ENCODE measurements at places on chromosomes 4 and X.

- no peak for DNase-seq
Measured at GRCh38 chrX:103730147-103730795, 19.6 kb downstream of the TMEM31 start.

DNA sequence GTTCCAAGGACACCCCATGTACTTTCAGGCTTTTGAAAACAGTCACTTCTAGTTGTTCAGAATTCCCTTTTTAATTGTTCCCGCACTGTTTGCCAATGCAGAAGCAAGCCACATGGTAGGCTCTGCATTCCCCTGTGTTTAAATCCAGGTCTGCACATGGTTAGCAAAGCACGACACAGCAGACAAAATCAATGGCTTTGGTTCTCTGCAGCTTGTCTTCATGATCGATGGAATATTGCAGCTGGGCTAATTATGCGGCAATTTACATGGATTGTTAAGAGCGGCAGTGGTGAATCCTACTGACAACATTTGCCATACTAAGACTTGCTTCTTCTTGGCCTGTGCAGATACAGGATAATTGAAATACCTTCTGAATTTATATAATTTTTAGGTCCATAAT, 20.6 kb upstream of the INPP4B start:
- no peak for DNase-seq

GRCh38 chr4:145307763-145308430, 127.5 kb upstream of the OTUD4 start:
- no peak for DNase-seq

GRCh38 chr4:169898095-169898494, 128.1 kb downstream of the MFAP3L start:
- no peak for DNase-seq

DNA sequence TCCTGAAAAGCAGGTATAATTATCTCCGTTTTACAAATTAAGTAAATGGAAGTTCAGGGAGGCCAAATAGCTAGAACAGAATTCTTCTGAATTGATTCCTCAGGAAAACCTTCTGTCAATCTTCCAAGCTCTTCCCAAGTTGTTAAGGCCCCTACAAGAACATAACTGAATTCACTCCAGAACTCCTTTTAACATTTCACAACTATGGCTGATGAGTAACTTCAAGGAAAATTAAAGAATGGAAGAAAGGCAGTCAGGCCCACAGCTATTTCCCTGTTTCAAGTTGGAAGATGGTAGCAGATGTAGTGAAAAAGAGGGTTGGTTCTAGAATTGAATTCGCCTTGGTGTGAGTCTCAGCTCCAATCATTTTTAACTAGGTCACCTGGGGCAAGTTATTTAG, 15.9 kb downstream of the SETD7 start:
- no peak for DNase-seq

GRCh38 chr4:87120411-87121162, 99.8 kb downstream of the KLHL8 start:
- peak; percentile 87 for DNase-seq

- no peak for DNase-seq
Measured at GRCh38 chrX:7614616-7615015, 228.4 kb upstream of the VCX start.

DNA sequence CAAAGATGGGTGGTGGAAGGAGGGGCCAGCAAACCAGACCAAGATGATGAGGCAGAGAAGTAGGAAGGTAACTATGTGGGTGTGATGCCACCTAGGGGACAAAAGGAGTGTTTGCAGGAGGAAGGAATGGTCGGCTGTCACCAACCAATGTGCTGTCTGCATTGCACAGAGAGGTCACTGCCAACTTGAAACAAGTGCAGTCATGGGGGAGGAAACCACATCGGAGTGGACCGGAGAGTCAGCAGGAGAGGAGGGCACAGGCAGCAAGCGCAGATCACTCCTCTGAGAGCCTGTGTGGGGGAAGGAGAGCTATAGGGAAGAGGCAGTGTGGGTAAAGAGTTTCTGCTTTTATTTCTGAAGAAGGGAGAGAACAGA, 38.5 kb upstream of the FGFBP2 start:
- peak; percentile 74 for DNase-seq

DNA sequence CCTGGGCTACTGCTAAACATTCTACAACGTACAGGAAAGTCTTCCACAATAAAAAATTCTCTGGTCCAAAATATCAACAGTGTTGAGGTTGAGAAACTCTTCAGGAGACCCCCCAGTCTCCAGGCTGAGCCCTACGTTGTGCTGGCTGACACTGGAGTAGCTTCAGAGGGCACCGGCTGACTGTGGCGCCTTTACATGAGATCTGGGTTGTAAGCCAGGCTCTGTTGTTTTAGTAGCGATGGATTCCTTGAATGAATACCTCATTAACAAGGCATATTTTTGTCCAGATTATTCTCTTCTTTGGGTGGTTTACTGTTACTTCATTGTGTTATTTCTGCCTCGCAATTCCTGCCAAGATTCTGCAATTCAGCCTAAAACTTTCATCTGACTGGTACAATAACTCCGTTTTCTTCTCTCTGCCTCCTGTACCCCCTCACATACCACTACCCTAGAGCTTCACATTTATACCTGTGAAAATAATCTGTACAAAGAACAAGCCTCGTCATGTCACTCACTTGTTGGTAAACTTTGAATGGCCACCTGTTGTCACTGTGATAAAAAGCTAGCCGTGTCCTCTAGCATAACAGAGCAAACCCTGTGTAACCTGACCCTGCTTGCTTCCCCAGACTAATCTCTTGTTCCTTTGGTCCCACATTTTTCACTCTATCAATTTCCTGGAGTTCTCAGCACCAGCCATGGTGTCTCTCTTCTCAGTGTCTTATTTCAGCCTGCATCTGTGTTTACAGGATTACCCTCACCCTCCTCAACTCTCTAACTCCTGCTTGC, 1476.1 kb upstream of the TENM3 start:
- DNase-seq, result no peak

DNA sequence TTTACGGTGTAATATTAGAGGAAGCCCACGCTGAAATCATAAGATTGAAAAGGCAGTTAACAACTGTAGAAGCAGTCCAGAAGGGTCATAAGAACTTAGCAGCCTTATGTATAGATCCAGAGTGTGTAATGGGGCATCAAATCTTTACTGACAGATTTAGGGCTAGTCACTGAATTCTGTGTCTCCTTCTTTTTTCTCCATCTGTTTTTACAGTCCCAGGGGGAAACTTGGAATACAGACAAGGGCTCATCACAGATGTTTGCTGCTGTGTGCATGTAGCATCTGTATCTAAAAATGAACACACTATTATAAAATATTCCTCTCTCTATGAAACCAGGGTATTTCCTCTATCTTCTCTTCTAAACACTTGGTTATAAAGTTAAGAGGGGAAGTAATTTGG, 43.9 kb downstream of the CYSLTR1 start:
- DNase-seq, result no peak

- DNase-seq, result no peak
Measured at GRCh38 chrX:80174925-80175574, 160.5 kb downstream of the TBX22 start.

GRCh38 chr4:85391071-85391470, 83.9 kb upstream of the ARHGAP24 start:
- DNase-seq, result no peak

DNA sequence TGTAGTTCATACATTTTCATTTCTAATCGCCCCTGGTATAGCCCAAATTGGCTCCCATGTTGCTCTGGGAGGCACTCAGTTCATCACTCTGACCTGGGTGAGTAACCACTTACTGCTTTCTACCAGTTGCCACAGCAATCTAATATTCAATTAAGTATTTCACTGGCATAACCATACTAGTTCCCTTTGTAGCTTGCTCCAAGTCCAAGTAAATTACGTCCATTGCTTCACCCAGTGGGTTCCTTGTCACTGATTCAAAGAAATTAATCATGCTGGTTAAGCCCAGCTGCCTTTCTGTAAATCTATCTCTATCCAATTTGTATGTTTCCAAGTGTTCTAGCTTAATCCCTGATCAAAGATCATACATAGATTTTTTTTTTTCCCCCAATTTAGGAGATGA, 92.0 kb upstream of the CBR4 start:
- peak; percentile 82 for DNase-seq

DNA sequence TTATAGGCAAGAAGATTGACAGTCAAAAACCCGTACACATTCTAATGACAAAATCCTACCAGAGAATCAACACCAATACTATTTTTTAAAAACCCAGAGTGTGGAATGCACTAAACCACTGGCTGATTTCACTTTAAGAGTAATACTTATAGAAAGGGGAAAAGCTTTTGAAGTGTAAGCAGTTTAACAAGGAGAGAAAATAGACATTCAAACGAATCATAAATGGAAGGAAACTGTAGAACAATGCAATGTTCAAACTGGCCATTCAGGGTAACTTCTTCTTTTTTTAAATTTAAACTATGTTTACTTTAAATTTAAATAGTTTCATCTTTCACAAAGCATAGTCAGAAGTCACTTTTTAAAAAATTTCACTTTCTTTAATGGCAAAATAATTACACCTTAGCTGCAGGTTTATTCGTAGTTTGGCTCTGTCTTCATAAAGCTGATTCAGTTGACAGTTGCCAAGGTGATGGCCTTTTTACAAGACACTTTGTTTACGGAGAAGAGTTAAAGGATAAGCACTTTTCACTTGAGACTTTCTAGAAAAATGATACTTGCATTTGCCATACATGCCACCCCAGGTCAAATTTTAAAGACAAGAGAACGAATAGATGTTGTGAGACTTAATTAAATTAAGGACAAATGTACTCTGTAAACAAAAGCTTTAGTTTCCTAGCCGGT, 82.4 kb upstream of the KLF3 start:
- DNase-seq, result no peak

GRCh38 chr4:108203377-108203776, 34.6 kb upstream of the LEF1 start:
- no peak for DNase-seq

- DNase-seq, result no peak
Measured at GRCh38 chr4:139658185-139658584, 7.4 kb upstream of the MGST2 start.

GRCh38 chr4:16864199-16864598, 34.2 kb downstream of the LDB2 start:
- no peak for DNase-seq

- peak; percentile 0 for DNase-seq
Measured at GRCh38 chrX:74923942-74924448, 1.3 kb downstream of the NEXMIF start.

GRCh38 chr4:9925750-9926439, 95.4 kb downstream of the SLC2A9 start:
- no peak for DNase-seq

- DNase-seq, result no peak
Measured at GRCh38 chr4:152128356-152128755, 367.5 kb upstream of the GATB start.

DNA sequence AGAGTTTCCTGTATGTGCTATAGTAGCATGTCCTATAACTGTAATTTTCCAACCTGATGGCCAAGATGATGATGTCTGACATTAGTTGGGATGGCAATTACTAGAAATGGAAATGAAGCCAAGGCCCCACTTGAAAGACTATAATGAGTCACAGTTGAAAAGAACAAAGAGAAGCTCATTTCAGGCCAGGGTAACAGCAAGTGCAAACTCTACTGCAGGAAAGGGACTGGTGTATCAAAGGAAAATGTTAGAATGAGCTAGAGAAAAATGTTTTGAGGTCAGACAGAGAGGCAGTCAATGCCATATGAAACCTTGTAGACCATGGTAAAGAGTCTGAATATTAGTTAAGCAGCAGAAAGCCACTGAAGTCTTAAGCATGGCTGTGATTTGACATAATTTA, 146.2 kb upstream of the SH3RF1 start:
- peak; percentile 52 for DNase-seq

All from renal cortical epithelial cell (primary cell).